ENCODE measurements at places on chromosomes 4 and X.

DNA sequence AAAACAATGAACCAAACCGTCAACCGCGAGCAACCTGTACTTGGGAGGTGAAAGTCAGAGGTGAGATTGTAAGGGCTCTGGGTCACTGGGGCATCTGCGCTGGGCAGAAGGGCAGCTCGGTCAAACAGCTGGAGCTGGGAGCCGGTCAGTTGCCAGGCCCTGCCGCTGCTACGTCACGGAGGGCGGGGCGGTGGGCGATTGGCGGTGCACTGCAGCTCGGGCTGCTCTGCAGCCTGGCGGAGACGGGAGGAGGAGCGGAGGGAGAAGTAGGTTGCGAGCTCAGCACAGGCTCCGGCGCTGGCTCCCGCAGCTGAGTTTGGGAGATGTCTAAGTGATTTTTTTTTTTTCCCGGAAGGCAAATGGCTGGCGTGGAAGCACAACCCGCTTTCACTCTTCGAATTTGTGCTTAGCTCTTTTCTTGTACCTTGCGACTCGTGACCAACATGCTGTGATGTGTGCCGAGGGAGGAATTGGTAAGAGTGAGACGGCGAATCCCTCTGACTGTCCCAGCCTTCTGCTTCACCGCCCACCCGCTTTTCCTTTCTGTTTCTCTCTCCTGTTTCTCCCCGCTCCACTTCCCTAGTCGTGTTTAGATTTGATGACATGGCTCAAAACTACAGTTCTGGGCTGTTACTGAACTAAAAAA lies at the start of gene ATP10D:
Gene ATP10D, plus strand, starts transcription at position 229 of the 646 bp plus-strand sequence. CDS start 27,266 bp downstream, outside the sequence.
- DNase-seq, result peak; percentile 88

DNA sequence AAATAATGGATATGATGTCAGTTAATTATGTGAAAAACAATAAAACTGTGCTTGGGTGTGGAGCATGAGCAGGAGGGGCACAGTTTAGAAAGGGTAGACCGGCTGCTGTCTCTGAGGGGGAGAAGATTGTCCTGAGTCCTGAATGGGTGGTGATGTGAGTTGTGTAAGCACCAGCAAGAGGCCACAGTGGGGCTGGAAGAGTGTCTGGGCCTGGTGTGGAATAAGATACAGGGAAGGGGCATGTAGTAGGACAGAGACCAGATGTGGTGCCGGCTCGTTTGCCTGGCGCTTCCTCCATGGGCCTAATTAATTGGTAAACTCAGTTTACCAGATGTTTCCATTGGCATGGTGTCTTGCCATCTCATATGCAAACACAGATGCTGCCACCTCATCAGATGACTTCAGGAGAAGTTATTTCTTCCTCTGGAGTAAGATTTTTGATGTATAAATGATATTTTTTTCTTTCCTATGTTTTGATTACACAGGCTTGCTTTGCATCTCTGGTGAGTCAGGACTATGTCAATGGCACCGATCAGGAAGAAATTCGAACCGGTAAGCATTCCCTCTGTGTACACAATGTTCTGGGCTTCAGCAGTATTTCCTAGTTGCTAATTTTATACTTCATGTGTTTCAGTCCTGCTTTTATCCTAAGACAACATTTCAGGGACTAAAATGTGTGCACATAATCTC lies 5.1 kb downstream of the MED28 start:
- DNase-seq, result no peak

GRCh38 chr4:78938474-78938867 lies 767 bp downstream of the PAQR3 start:
- DNase-seq, result no peak

- no peak for DNase-seq
Observed at GRCh38 chr4:37675587-37676290, 10.4 kb downstream of the RELL1 start.

- DNase-seq, result no peak
Observed at GRCh38 chrX:1222531-1223241, 10.2 kb upstream of the CRLF2 start.

DNA sequence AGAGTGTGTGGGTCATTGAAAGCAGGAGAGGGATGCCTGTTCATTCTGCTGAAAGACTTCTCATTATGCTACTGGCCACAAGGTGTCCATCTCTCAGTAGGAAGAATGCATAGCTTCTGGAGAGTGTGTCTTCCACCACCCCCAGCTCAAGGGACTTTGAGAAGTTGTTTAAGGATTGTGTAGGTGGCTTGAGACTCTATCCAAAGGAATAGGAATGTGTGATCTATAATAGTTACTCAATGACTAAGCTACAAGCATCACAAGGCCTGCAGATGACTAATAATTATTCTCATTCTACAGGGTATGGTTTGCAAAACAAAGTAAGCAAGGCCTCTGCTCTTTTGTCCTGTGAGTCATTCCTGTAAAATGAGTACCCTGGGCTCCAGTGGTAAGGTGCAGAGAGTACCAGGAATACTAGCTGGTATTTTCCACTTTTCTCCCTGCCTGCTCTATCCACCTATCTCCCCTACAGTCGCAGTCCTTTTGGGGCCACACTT lies 279.8 kb upstream of the BOD1L1 start:
- DNase-seq, result no peak

- DNase-seq, result no peak
Observed at GRCh38 chr4:147596377-147596776, 20.8 kb upstream of the TMEM184C start.

GRCh38 chr4:163558539-163559044 lies 64.1 kb downstream of the TMA16 start:
- DNase-seq, result no peak

GRCh38 chr4:172785613-172786012 lies 383.0 kb upstream of the GALNT7 start:
- no peak for DNase-seq

GRCh38 chrX:132488180-132488705 lies 595 bp downstream of the MBNL3 start:
- DNase-seq, result no peak

Measured in activated CD8-positive, alpha-beta memory T cell treated with anti-CD3 and anti-CD28 coated beads, Interleukin-2, amount 50 U/mL, for 48 hours (primary cell).